ENCODE measurements at places on chromosomes 1 and 21.

- no peak for DNase-seq
These were observed 38.0 kb downstream of the FMO4 start for GRCh38 chr1:171351961-171352360.

DNA sequence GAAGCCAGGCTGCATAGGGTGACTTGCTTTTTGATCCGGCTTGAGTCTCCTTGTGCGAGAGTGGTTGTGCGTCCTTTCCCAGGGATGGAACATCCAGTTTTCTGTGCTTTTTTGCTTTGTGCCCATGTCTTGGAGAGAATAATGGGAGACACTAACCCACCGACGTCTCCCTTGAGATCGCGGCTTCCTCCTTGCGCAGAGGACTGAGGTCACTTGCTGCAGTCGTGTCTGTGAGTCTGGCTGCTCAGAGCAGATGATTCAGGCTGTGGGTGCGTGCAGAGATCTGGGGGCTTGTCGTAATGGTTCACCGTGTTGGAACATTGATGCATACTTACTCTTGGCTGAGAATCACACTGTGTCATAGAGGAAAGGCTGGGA, 164.5 kb upstream of the CACNA1E start:
- DNase-seq: no peak

DNA sequence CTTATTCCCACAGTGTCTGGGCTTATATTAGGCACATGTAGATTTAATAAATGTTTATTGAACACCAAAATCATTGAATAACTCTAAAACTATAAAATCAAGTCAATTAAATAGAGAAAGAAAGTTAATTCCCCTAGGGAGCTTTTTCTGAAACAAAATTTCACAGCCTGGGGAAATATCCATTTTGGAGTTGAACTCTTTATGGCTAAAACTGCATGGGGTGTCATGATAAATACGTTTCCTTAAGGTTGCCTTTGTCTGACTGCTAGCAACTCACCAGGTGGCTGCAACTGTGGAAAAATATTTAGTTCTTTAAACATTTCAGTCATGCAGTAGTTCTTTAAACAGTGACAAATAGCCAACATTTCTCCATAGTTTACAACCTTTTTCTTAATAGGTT, 496.1 kb downstream of the LRRIQ3 start:
- no peak for DNase-seq

DNA sequence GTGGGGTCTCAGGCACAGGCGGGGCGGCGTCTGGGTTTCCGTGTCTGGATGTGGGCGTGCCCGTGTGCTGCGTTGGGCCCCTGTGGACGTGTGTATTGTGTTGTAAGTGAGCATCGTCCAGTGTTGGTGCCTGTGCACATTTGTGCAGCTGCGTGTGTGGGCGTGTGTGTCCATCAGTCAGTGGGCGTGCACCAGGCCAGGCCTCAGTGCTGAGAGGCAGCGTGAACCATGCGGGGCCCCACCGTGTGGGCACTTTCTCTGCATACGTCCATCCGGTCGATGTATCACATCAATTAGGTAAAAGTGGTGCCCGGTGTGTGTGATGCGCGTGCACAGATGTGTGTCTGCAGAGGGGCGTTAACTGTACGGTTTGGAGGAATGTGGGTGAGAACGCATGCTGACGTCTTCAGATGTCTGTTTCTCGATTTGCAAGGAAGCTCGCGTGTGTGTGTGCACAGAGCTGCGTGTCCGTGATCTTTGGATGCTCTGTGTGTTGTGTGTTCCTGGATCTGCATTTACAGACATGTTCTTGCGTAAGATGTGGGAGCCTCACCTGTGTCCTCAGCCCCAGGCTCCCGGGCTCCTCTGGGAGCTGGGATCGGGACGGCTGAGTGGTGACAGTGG, 24.6 kb downstream of the AGRN start:
- no peak for DNase-seq

DNA sequence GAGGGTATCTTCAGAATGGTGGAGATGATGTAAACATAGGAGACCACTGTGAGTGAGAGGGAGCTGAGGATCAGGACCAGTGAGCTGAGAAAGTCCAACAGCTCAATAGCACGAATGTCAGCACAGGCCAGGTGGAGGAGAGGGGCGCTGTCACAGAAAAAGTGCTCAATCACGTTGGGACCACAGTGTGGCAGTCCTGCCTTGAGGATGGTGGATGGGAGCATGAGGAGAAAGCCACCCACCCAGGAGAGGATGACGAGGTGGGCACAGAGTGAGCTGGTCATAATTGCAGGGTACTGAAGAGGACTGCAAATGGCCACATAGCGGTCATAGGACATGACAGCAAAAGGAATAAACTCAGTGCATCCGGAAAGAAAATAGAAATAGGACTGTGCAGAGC, 8.1 kb downstream of the OR11L1 start:
- DNase-seq: no peak

DNA sequence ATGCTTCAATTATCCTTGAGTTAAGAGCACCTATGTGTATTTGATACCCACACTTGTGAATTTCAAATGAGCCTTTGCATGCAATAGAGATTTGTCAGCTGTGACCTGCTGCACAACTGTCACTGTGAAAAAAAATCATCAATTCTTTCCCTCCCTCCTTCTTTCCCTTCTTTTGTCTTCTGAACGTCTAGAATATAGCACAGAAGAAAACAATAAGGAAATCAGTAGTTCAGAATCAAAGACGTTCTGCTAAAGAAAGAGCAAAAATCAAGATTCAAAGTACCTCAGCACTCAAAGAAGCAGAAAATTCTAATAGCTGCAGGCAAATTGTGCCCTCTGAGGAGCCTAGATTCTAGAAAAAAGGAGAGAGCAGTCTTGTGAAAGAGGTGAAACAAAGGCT, 1.7 kb upstream of the FMN2 start:
- no peak for DNase-seq

- DNase-seq: no peak
These were observed 688 bp downstream of the PTTG1IP start for GRCh38 chr21:44872649-44873355.

- DNase-seq: no peak
These were observed 47.7 kb downstream of the OSBPL9 start for GRCh38 chr1:51664421-51665240.

DNA sequence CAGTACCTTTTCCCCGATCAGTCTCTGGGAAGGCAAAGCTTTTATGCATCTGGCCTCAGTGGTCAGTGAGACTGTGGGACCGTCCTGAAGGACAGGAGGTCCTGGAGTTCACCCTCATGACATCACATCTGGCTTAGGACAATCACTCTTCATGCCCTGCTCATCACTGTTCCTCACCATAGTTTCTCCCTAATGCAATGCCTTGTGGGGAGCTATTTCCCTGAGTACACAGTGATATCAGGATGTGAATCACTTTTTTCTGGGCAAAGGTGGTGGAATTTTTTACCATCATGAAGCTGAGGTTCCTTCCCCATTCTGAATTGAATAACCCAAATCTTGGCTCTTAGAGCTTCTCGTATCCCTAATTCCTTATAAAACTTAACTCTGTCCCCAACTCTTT, 34.8 kb upstream of the CFAP126 start:
- DNase-seq: no peak

GRCh38 chr1:191432817-191433216, 725.4 kb upstream of the RGS18 start:
- DNase-seq: no peak

DNA sequence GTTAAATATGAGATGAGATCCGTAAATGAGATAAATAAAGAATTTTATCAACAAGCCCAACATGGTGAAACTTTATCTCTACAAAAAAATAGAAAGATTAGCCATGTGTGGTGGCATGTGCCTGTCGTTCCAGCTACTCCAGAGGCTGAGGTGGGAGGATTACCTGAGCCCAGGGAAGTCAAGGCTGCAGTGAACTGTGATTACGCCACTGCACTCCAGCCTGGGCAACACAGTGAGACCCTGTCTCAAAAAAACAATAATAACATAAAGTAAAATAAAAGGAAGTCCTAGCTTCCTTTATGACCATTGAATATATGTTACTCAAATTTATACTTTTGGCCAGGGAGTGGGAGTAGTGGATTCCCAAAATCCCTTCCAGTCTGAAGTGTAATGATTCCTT, 48.7 kb upstream of the TEKT2 start:
- DNase-seq: no peak

GRCh38 chr1:82485591-82486369, 685.0 kb downstream of the ADGRL2 start:
- no peak for DNase-seq

DNA sequence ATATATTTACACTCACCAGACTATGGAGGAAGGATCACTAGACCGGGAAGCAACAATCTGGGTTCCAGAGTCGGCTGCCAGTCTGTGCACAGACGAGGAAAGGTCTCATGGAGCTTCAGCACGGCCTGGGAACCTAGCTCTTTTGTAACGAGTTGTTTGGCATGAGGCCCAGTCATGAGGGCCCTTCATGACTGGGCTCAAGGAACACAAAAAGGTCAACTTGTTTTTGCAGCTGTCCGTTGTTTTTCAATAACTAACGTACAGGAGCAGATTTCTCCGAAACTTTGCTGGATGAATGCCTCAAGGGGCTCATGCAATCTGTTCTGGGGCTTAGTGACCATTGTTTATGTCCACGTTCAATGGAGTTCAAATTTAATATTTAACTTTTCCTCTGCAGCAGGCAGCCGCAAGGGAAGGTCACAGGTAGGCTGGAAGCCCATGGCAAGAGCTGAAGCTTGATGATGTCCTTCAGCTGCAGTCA, 5.9 kb upstream of the STUM start:
- DNase-seq: no peak

- no peak for DNase-seq
These were observed 548 bp upstream of the CDC20 start for GRCh38 chr1:43358121-43358745.

GRCh38 chr1:36703526-36704208, 221.0 kb upstream of the CSF3R start:
- peak; percentile 13 for DNase-seq

DNA sequence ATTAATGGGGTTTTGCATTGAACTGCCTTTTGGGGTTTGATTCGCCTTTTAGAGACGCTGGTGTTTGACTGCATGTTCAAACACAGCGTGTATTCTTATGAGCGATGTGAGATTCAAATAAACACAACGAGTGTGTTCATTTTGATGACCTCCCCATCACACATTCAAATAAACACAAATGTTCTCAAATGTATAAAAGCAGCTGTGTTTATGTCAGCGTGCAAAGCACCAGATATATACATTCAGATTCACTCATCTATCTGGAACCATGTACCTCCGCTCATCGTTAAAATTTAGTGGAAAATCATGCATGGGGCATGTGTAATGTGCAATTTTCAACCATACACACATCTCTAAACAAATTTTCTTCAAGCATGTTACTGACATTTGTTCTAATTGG, 21.4 kb upstream of the LMO4 start:
- DNase-seq: no peak

Data from activated T-cell treated with anti-CD3 and anti-CD28 coated beads for 1 hour (primary cell).